Stimulated activated CD4-positive, alpha-beta T cell treated with anti-CD3 and anti-CD28 coated beads, Interleukin-4, amount 100 ng/mL, for 24 hours (primary cell): ENCODE measurements at places on chromosomes 5 and 9.
A peak's percentile ranks its signal among the peaks of the same experiment; 100 is the strongest.

- no peak for DNase-seq
Observed at GRCh38 chr5:105868038-105868780, 1802.5 kb downstream of the EFNA5 start.

- no peak for DNase-seq
Observed at GRCh38 chr5:9499498-9499876, 46.4 kb downstream of the SEMA5A start.

- no peak for DNase-seq
Observed at GRCh38 chr5:2375757-2376250, 375.7 kb downstream of the IRX2 start.

DNA sequence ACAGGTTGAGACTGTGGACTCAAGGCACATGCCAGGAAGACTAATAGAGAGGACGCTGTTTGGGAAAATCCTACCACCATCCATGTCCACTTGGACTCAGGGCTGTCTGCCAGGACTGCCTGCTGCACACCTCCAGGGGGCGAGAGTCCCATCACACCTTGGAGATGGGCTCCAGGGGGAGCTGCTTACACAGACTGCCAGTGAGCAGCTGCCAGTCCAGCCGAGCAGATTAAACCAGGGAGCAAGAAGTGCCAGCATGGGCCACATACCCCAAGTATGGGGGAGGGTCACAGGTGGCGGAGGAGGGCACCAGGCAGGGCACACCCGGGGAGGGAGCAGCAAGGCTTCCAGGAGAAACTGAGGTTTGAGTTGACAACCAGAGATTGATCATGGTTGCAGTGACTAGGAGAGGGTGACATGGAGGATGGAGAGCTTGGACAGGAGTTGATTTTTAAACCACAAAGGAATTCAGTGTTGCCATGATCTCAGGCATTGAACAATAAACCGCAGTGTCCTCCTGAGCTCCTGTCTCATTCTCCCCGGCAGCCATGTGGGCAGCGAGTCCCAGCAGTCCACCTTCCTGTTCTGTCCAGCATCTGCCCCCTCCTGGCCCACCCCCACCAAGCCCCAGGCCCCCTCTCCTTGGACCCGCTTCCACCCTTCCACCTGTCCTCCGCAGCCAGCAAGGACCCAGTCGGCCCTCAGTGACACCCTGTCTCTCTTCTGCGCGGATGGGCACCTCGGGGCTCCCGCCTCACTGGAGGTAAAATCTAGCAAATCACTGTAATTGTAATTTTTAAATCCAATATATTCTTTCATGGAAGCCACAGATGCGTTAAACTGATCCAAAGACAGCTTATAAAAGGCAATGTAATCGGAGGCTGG lies 3.1 kb upstream of the VAV2 start:
- DNase-seq, result no peak

DNA sequence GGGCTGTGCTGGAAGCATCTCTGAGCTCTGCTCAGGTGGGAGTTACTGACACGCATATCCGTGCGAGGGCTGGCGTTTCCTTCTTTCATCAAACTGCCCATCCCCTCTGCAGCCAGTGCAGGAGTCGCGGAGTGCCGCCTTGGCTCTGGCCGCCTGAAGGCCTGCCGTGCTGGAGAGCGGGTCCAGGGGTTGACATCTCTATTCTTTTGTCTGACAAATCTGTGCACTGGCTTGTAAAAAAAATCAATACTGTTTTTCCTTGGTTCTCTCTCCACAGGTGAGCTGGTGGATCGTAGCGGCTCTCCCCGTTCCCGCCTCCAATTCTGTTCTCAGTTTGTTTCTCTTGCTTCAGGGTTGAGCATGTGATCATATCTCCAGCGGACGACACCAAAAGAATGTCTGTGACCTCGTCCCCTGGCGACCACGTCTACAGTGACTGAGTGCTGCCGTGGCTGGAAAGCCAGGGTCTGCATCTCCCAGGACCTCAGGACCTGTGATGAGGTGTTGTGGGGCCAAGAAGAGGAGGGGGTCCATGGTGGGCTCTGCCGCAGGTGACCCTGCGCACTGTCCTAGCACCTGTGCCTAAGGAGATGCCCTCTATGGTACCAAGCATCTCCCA lies 214.3 kb upstream of the IRX4 start:
- DNase-seq, result no peak

DNA sequence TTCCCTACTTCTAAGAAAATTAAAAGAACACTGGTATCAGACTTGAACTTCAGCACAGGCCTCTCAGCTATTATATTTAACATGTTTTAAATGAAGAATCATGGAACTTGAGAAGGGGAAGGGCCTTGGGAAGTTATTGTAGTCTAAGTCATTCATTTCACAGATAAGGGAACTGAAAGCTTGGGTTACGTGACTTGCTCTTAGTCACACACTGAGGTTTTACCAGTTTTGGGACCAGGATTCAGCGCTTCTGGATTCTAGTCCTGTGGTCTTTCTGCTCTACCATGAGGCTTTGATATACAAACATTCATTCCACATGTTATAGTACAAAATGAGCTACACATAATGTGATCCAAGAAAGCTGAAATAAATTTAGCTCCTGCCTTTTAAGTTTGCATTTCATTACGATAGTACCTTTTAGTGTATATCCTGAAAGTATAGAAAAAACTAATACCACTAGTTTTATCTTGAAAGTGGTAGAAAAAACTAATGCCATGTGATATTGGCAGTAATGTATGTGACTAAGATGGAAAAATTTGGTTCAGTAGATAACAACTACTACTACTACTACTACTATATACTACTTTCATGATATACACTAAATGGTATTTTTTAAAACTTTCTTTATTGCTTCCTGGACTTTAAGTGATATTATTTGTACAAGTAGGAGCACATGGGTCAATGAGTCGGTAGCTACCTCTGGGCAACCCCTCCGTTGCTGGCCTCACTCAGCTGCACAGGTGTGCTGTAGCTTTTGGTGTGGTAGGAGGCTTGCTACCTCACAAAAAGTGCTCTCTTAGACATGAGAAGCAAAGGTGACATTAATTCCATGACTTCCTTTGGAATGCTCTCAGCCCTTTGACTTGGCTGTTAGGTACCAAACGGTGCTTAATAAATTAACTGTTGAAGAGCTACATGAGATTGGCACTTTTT lies 40.7 kb downstream of the F2RL2 start:
- peak; percentile 46 for DNase-seq

GRCh38 chr9:135228345-135228982 lies 141.0 kb downstream of the OLFM1 start:
- DNase-seq, result no peak

- DNase-seq, result no peak
Observed at GRCh38 chr5:2277886-2278285, 395.2 kb upstream of the IRX4 start.

DNA sequence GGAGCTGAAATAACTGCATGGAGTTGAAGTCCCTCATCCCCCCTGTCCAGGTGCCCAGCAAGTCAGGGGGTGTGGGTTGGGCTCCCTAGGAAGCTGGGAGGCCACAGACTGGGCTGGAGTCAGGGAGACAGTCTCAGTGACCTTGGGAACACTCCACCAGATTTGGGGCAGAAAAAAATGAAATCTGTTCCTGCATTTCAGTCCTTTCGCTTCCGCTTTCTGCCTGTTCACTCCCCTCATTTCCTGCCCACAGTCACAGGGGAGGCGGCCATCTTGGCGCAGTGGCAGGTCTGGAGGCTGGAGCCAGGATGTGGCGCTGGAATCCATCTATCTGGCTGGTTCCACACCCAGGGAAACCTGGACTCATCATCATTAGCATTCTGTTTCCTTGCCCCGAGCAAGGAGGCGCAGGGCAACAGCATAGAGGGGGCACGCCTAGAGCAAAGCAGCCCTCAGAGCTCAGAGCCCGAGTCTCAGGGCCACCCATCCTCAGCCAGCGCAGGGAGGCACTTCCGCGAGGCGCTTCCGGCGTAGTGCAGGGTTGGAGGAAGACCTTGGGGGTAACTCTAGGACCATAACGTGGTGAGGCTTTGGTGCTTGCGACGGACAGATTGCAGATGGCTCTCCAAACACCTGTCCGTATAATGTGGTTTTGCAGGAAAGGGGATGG lies 86.2 kb upstream of the HSPA9 start:
- no peak for DNase-seq

- no peak for DNase-seq
Observed at GRCh38 chr9:130884111-130884531, 12.5 kb downstream of the QRFP start.

DNA sequence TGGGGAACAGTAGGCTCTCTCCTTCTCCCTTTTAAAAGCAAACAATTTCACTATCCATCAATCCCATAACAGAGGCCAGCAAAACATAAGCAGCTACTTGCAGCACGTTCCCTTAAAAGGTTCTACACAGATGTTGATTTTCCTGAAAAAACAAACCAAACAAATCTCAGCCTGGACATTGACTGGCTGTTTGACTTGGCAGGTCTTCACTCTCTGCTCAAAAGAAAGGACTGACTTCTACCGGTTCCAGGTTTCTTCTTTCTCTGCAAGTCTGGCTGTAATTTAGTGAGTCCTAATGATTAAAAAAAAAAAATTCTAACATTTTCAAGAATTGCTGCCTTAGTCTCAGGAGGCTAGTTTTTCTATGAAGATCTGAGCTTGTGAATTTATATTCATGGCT lies 203.1 kb upstream of the EFNA5 start:
- DNase-seq, result no peak

GRCh38 chr5:34738381-34738780 lies 82.3 kb downstream of the RAI14 start:
- DNase-seq, result no peak

GRCh38 chr9:6852243-6852963 lies 94.6 kb downstream of the KDM4C start:
- no peak for DNase-seq

DNA sequence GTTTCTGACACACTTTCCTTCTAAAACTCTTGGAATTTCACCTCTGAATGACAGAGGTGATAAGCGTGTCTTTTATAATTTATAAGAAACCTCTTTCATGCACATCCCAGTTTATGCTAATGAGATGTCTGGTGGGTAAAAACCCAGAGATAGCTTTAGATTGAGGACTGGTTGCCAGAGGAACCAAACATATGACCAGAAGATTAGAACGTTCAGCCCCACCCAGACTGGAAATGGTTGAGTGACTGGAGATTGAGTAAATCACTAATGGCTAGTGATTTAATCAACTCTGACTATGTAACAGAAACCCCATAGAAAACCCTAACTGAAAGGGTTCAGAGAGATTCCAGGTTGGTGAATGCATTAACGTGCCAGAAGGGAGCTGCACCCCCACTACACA lies 69.2 kb downstream of the CDH18 start:
- no peak for DNase-seq

- no peak for DNase-seq
Observed at GRCh38 chr9:84224246-84224645, 116.3 kb downstream of the SLC28A3 start.

DNA sequence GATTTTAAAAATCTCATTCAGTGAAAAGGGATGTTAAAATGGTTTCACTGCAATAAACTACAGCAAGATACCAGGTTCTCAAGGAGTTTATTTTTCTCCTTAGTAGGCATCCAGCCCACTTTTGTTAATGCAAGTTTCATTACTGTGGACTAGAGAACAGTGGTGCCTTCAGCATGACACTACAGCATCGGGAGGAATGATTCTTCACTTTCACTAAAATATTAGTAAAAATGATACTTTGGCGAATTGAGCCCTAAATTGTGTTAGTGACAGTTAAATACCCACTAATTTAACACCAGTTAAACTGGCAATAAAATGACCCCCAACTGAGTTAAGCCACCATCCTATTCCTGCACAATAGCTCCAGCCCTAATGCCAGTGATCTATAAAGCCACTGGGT lies 152.2 kb upstream of the MPDZ start:
- no peak for DNase-seq

DNA sequence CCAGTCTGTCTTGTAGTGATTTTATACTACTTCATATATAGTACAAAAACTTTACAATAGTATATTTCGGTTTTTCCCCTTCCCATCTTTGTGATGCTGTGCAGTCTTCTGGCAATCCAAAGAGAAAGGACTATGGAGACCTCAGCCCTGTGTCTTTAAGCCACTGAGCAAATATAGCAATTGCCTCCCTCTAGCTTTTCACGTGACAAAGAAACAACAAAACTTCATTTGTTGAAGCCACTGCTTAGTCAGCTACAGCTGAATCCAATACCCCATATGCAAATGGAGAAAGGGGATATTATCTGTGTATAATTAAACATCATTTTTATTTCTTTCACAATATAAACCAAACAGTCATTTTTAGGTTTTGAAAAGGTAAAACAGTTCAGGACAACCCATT lies 142.8 kb upstream of the STK32A start:
- no peak for DNase-seq

GRCh38 chr5:60821488-60822284 lies 22.4 kb downstream of the ELOVL7 start:
- no peak for DNase-seq

- no peak for DNase-seq
Observed at GRCh38 chr5:136984772-136985446, 514.2 kb downstream of the SPOCK1 start.

- DNase-seq, result no peak
Observed at GRCh38 chr5:125528881-125529280, 782.4 kb upstream of the ZNF608 start.
